ENCODE measurements at places on chromosomes 11 and 22. TPM values are rescaled to one million over a fixed set of nuclear protein-coding genes. Genes with fewer than 3 reads are reported as not detected.

- DNase-seq = no peak
- H3K27me3 ChIP-seq = no peaks in the 10 kb centered on the region
- peaks cover 21% of the 10 kb centered on the region for H3K4me1 ChIP-seq
These were observed 1.5 kb downstream of the APOBEC3H start for GRCh38 chr22:39098576-39098975.

- H3K4me3 ChIP-seq = no peak overlapping the region
- H3K27ac ChIP-seq = peak overlapping the region; percentile 95
- no peaks in the 10 kb centered on the region for H3K27me3 ChIP-seq
- H3K4me1 ChIP-seq = peaks cover 31% of the 10 kb centered on the region
- peaks cover 2% of the 10 kb centered on the region for H3K36me3 ChIP-seq
These were observed 1.2 kb upstream of the CCDC86 start for GRCh38 chr11:60840470-60841430.

SCGB2A2 gene
- not detected for polyA plus RNA-seq

XKR3 gene
- polyA plus RNA-seq = not detected

KCNK7 gene
- polyA plus RNA-seq = 1.5 TPM
